ENCODE measurements at places on chromosomes 12 and 14. TPM values are rescaled to one million over a fixed set of nuclear protein-coding genes. Genes with fewer than 3 reads are reported as not detected.

GRCh38 chr12:26271889-26272492 is 76.6 kb downstream of the SSPN start:
- DNase-seq, result peak; percentile 50

CD4 gene
- 64.0 TPM for total RNA-seq

EXOC3L4 gene
- 2.7 TPM for total RNA-seq

DNA sequence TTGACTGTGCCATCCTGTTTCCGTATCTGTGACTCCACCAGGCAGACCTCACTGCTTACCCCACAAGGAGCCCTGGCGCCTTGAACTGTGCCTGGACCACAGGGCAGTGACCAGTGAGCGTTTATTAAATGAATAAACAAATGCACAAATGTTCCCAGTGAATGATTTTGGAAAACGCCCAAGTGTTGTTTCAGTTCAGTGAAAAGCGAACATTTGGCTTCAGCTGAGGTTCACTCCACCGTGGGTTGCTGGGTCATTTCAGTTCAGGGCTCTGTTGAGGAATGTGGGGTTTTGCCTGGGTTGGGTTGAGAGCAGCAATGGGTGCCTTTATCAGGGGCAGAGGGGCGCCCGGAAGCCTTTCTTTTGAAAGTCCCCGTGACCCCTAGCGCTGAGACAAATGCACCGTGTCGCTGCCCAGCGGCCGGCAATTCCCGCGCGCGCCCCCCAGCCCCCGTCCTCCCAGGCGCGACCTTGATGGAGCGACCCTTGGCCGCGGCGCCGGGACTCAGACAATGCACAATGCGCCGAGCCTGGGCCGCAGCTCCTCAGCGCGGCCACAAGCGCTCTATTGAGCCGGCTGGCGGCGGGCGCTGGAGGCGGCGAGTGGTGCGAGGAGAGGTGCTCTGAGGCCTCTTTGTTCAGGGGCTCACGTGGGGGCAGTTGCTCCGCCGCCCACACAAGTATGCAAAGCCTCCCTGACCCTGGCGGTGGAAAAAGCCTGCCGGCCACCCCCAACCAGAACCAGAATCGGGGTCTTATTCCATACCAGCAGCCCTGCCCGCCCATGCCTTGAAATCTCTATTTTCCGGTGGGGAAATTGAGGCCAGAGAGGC is 40.5 kb upstream of the CLMN start:
- DNase-seq, result peak; percentile 84

NOXRED1 gene
- not detected for total RNA-seq

- DNase-seq, result no peak
Measured at GRCh38 chr12:3313675-3314663, 177.0 kb upstream of the PRMT8 start.

DNA sequence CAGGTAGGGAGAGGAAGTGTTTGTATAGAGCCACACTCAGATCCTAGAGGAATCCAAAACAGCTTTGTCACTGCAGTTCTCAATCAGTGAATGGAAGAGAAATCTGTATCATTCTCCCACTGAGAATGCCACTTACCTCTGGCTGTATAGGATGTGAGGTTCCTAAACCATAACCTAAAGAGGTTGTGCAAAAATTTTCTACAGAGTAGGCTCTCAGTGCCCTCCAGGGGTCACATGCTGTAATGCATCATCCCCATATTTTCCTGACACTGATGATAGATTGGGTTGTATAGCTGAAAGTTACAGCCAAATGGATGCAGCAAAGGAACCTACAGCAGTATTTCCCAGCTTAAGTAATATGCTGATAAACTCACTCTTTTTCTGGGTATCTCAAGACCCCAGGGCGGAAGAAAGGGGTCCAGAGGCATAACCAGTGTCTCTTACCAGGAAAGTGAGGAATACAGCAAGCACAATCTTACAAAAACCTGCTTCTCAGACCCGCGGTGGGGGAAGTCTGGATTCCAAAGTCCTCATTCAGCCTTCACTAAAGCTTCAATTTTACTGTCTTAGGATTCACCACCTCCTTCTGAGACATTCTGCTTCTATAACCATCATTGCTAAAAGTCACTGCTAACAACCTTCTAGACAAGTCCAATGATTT is 3.8 kb downstream of the BCDIN3D start:
- no peak for DNase-seq

P2RX7 gene
- total RNA-seq, result 8.4 TPM

ZDHHC22 gene
- total RNA-seq, result not detected

TAS2R31 gene
- total RNA-seq, result 4.6 TPM

GRCh38 chr12:27940756-27941402 is 31.7 kb downstream of the PTHLH start:
- DNase-seq, result no peak

- no peak for DNase-seq
Measured at GRCh38 chr12:116343331-116343884, 65.9 kb upstream of the MED13L start.

VRTN gene
- total RNA-seq, result not detected

GRCh38 chr12:121538699-121539061 is 42.1 kb downstream of the KDM2B start:
- peak; percentile 60 for DNase-seq

TAS2R43 gene
- 0.52 TPM for total RNA-seq

DNA sequence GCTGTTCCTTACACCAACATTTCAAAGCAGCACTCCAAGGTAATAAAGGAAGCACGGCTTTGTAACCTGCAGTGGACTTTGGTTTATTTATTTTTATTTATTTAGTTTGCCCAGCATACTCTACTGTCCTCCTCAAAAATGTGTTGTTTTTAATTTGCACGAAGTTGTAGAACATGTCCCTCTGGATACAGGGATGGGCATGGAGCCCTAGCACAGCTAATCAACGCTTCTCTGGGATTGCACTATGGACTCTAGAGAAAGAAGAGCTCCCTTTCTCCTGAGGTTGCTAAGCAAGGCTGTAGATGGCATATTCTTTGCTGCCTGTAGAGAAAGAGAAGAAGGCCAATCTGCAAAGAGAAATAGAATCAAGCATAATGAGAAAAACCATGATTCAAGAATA is 5.9 kb upstream of the ANAPC5 start:
- DNase-seq, result no peak

C12orf60 gene
- total RNA-seq, result 1.1 TPM

GRCh38 chr12:749751-750270 is 2.6 kb upstream of the WNK1 start:
- DNase-seq, result no peak

GRCh38 chr14:68249661-68250451 is 430.3 kb downstream of the RAD51B start:
- DNase-seq, result no peak

OR6C1 gene
- total RNA-seq, result not detected

ACRBP gene
- total RNA-seq, result 5.2 TPM

GPR84 gene
- total RNA-seq, result 1.1 TPM

DNA sequence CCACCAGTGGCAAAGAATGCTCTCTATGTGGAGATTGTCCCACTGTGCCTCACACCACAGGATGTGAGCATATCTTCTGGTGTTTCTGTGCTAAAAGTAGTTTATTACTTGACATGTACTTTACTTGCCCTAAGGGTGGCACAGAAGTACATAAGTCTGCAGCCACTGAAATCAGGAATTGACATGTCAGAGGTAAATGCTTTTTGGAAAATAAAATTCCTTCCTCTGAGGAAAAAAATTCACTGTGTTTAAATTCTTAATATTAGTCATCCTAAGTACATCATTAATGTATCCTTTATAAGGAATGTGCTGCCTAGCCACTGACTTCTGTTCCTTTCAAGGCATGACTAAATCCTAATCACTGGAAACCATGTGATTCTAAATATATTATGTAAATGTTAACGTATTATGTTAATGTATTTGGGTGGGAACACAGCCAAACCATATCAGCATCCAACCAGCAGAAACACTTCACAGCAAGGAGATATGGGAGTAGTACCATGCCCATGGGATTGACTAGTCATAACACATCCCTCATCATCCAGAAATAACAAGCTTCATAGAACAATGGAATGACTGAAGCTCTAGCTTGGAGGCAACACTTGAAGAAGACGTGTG is 239.7 kb upstream of the PPFIA2 start:
- DNase-seq, result no peak

OR6C2 gene
- not detected for total RNA-seq

GRCh38 chr14:75709207-75709812 is 48.3 kb downstream of the TTLL5 start:
- peak; percentile 74 for DNase-seq

- DNase-seq, result no peak
Measured at GRCh38 chr14:63795532-63795931, 57.3 kb upstream of the SYNE2 start.

DNA sequence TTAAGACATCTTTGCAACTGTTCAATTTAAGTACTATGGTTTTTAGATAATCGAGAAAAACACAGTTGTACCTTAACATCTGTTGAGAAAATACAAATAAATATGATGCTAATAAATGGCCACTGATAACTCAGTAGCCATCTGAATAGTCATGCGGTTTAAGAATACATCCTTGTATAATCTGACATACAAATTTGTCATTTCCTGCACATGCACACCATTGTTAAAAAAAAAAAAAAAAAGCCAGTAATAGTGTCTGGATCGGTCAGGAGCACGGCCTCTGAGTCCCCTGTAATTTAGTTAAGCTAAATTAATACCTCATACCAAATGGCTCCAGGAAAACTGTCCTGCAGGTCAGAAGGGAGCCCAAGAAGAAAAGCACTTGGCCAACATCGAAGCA is 16.8 kb downstream of the RFC5 start:
- DNase-seq, result no peak

KCNC2 gene
- not detected for total RNA-seq

GRCh38 chr12:19688532-19688931 is 249.2 kb downstream of the AEBP2 start:
- DNase-seq, result no peak

- DNase-seq, result no peak
Measured at GRCh38 chr14:99296517-99296916, 24.5 kb upstream of the BCL11B start.

GRCh38 chr12:109385339-109386058 is 37.8 kb downstream of the MYO1H start:
- no peak for DNase-seq

- no peak for DNase-seq
Measured at GRCh38 chr14:94303111-94303510, 10.0 kb upstream of the SERPINA10 start.

- no peak for DNase-seq
Measured at GRCh38 chr12:88658009-88658408, 77.7 kb upstream of the KITLG start.

DNA sequence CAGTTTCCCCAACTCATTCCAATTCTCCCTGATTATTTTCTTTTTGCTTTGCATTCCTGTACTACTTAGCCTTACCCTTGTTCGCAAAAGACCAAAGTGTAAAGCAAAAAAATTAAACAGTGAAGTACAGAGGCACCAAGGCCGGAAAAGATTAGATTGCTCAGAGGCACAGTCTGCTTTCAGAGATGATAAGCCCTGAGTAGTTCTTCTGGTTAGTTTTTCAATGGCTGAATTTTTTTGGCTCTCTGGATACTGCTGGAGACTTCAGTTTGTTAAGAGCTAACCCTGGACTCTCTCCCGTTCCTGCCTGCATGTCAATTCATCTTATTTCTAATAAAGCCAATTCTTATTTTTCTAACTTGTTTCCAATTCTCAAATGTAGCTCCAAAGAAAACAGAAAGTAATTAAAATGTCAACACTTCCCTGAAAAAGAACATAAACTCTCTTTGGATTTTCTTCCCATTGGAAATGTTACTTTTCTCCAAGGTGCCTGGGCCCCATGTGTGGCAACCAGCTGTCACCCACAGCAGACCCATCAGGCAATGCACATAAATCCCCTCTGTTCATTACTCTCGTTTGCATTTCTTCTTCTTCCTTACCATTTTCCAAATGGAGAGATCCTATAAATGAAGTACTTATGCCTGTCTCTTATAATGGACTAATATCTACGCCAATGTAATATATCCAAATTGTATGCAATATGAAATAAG is 142.8 kb downstream of the BTG1 start:
- no peak for DNase-seq

- DNase-seq, result no peak
Measured at GRCh38 chr14:22243971-22244581, 344.9 kb downstream of the DAD1 start.

DNA sequence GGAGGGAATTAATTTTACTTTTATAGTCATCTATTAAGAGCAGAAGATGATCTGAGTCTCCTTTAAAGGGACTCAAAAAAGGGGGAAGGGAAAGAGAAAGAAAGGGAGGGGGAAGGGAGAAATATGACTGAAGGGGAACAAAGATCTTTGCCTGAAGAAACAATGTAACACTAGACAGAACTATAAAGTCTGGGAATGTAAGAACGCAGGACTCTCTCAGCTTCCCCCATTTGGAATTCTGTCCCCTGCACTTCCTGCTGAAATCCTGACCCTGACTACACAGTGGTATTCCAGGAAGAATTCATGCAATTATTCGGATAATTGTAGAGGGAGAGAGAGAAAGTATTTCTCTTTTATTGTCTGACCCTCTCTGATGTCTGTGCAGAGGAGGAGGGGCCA is 8.6 kb upstream of the HOXC11 start:
- DNase-seq, result no peak

DNA sequence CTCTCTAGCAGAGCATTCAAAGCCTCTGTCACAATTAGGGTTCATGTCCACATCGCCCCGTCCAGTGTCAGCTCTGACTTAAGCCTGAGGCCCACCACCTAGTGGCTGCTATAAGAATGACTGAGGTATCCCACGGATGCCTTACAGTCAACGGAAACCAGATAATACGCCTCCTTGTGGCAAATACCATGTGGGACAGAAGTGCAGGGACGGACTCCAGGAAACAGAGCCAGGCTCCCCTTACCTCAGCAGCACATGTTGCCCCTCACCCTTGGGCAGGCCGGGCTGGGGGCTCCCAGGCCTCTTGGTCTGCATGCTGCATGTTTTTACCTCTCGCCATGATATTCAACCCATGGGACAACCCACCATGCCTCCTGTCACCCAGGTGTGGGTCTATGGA is 86.3 kb downstream of the VWF start:
- DNase-seq, result peak; percentile 41

- DNase-seq, result no peak
Measured at GRCh38 chr12:81257947-81258551, 180.2 kb downstream of the ACSS3 start.

GRCh38 chr12:21697904-21698630 is 40.4 kb upstream of the LDHB start:
- no peak for DNase-seq

DNA sequence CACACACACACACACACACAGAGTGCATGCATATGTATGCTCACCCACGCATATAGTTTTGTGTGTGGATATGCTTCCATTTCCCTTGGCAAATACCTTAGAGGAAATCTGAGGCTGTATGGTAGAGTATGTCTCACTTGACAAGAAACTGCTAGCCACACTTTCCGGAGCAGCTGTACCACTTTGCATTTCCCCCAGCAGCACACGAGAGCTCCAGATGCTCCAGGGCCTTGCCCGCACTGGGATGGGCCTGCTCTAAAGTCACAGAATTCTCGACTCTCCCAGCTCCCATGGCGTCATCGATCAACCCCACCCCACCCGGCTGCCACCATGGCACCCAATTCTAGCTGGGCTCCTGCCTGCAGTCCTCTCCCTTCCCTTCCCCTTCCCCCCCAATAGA is 21.9 kb downstream of the CLMN start:
- no peak for DNase-seq

GRCh38 chr12:49032679-49033447 is 14.3 kb upstream of the PRKAG1 start:
- peak; percentile 48 for DNase-seq
